ENCODE measurements at places on chromosomes 12 and 14.

DNA sequence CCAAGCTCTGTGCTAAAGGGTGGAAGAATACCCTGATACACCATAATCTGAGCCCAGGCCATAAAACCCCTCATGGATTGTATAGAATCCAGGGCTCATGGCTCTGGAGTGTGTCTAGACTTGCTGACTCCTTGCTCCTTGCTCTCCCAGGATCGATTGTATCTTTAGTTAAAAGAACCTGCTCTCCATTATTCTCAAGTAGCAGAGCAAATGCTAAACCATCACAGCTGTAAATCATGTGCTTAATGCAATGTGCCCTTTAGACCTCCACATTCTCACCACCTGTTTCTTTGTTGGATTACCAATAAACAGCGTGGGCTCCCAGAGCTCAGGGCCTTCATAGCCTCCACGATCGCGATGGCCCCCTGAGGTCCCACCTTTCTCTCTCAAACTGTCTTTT, 411.6 kb upstream of the FBXO33 start:
- no peak for DNase-seq

GRCh38 chr12:32033406-32033805, 73.2 kb upstream of the BICD1 start:
- no peak for DNase-seq

DNA sequence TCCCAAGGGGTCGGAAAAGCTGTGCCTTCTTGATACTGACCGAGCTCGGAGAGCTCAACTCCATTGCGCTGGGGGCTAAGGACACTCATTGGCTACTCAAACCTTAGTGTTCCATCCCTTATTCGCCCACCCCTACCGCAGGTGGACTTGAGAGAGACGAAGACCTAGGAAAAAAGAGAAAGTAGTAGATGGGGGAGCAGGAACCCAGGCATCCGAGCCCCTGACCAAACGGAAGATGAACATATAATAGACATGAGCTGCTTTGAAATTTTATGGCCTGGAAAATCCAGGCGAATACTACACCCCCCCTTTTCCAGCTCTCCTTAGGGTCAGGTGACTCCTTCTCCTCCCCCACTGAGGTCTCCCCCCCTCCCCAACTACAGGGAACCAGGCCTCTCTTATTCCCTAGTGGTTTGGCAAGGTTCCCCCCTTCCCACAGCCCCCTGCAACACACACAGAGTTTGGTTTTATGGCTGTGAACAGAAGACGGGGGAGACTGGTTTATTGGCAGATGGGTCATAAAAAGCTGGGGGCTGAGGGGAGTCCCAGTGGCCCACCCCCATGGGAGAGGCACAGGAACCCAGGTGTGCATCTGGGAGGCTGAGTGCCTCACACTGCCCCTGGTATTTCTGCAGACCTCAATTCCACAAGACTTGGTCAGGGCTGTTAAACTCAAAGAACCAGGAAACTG, 1.6 kb downstream of the GDF11 start:
- no peak for DNase-seq

- no peak for DNase-seq
Observed at GRCh38 chr12:105804591-105805265, 334.0 kb downstream of the NUAK1 start.

GRCh38 chr12:89844539-89844938, 135.9 kb upstream of the ATP2B1 start:
- no peak for DNase-seq

DNA sequence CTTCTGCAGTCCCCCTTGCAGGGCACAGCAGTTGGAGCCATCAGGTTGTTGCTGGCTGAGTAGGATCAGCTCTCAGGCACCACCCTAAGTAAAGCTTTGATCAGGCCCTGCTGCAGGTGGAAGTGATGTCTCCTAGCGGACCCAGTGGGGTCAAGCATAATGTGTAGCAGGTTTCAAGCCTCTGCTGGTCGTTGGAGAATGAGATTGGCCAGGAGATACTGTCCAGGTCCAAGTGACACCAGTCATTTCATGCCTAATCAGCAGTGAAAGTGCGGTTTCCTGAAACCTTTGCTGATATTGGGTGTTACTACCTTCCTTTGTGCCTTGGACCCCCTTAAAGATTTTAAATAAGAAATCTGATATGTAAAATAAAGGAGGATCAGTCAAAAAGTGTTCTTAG, 72.6 kb downstream of the SUSD6 start:
- DNase-seq, result no peak

DNA sequence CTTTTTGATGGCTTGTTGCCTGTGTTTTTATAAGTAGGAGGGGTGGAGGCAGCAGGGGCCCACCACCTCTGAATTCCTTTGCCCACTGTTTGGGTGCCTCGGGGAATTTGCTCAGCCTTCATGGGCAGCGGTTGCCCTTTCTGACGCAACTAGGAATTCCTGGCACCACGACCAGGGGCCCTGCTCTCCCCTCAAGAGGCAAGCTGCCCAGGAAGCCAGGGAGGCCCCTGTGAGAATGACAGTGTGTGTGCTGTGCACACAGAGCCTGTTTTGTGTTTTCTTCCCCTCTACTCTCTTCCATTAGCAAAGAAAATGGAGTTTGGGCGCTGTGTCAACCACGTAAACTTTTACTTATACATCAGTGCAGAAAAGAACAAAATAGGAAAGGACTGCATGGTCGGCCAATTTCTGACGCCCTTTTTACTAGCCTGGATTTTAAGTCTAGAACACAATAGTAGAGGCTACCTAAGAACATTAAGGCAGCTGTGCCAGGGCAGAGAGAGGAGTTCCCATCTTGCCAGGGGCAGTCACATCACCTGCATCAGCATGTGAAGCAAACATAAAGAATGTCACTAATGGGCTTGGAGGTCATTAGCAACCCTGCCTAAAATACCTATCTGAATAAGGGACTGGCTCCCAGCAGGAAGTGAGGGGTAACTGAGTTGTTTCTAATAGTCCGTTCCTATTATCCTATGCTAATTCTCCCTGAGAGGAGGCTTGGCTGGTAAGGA, 17.9 kb upstream of the PTGR2 start:
- DNase-seq, result no peak

GRCh38 chr12:12519354-12519998, 43.2 kb downstream of the DUSP16 start:
- no peak for DNase-seq

DNA sequence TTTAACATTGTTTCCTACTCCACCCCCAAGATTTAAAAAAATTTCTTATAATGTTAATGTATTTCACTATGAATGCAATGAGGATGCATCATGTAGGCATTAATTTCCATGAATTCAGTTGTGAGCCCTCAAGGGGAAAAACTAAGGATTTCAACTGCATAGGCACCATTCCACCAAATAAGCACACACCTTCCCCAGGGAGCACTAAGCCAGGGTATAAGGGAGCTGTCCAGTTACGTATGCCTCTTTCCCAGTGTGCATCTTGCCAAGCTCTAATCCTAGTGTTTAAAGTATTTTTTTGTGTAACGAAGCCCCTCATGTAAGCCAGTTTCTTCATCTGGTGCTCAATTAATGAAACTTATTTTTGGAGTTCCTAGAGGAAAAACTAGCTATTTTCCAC, 6.6 kb downstream of the FERMT2 start:
- DNase-seq, result no peak

DNA sequence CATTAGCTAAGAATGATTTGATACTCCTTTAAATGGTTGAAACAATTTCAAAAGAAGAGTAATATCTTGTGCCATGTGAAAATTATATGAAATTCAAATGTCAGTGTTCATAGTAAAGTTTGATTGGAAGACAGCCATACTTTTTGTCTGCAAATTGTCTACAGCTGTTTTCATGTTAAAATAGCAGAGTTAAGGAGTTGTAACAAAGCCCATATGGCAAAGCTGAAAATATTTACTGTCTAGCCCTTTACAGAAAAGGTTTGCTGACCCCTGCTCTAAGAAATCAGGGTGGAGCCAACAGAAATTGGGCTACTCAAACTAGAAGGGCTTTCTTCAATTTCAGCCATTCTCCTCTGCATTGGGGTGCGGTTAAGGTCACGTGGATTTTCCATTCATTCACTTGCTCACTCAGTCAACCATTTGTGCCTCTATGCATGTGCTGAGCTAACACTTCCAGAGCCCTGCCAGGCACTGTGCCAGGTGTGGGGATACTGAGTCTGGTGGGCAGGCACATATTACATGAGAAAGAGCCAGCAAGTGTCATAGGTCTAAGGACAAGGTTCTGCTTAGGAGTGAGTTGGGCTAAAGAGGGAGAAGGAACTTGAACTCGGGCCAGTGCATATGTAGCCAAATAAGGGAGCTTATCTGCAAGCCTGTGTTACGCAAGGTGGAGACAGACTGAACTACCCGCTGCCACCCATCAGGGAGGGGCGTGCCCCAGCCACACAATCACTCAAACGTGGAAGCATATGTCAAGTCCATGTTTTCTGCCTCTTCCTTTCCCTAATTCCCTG, 139.8 kb upstream of the NOS1 start:
- DNase-seq, result no peak

- no peak for DNase-seq
Observed at GRCh38 chr14:65429757-65430156, 17.2 kb downstream of the FUT8 start.

Data from T-helper 2 cell treated with Interferon-gamma antibody and Interleukin-4, amounts not matched to agents 5 μg/mL and 100 μg/mL, for 36 hours (primary cell).